SW480 (cell line): ENCODE measurements at places on chromosomes 4 and X.

- no peak for DNase-seq
Observed at GRCh38 chrX:135536877-135537276, 16.4 kb downstream of the INTS6L start.

DNA sequence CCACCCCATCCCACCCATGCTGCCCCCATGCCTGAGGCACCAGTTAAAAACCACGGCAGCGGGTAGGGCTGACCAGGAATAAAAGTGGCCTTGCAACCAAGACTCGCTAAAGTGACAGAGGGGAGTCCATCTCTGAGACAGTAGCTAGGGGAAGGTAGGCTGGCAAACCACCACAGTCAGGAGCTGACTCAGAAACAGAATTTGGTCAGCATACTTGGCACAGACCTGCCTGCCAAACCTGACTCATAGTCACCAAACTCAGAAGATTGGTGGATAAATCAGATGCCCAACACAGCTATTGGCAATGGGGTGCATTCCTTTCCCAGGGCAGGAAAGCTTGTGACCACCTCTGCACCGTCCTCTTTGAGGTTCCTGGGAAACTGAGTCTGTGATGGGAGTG, 193.8 kb downstream of the BCOR start:
- DNase-seq = peak; percentile 54

DNA sequence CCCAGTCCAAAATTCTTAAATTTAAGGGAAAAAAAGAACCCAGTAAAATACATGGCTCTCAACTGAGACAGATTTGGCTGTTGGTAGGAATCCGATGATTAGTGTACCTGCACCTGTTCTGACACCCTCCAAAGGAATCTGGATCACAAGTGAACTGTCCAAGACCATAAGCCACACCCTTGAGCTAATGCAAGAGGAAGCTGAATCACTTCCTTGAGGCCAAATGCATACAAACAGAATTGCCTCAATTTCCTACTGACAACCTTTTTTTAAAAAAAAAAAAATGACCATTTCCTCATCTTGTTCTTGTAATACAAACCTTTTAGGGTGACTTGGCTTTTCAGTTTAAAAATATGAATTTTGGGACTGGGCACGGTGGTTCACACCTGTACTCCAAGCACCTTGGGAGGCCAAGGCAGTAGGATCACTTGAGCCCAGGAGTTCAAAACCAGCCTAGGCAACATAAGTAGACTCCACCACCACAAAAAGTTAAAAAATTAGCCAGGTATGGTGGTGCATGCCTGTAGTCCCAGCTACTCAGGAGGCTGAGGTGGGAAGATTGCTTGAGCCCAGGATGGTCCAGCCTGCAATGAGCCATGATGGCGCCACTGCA, 10.7 kb upstream of the FBXL5 start:
- peak; percentile 33 for DNase-seq

GRCh38 chr4:120658772-120659171, 263.8 kb downstream of the PRDM5 start:
- no peak for DNase-seq

DNA sequence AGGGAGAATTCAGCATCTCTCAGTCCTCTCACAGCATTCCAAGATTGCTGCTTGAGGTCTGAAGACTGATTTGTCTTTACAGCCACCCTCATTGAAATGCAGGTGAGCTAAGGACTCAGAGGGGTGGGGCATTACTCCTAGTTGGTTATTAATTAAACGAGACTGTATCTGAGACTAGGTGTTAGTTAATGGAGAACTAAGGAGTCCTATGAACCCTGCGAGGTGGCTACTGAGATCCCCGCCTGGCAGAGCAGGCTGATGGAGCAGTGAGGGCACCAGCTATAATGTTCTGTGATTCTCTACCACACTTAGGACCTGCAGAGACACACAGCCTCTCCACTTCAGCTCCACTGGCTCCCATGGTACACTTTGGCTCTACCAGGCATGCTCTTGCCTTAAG, 215.3 kb downstream of the MID1IP1 start:
- no peak for DNase-seq
